ENCODE measurements at places on chromosomes 5 and 9. TPM values are rescaled to one million over a fixed set of nuclear protein-coding genes. Genes with fewer than 3 reads are reported as not detected.

Gene ZFP2
- total RNA-seq, result 2.2 TPM

- H3K4me3 ChIP-seq, result no peak overlapping the region
- peaks cover 4% of the 10 kb centered on the region for H3K27me3 ChIP-seq
- peaks cover 5% of the 10 kb centered on the region for H3K36me3 ChIP-seq
- H3K27ac ChIP-seq, result no peak overlapping the region
- peaks cover under 1% of the 10 kb centered on the region for H3K4me1 ChIP-seq
- no peak for DNase-seq
Observed at GRCh38 chr9:127683723-127684122, 23.1 kb upstream of the CFAP157 start.

DNA sequence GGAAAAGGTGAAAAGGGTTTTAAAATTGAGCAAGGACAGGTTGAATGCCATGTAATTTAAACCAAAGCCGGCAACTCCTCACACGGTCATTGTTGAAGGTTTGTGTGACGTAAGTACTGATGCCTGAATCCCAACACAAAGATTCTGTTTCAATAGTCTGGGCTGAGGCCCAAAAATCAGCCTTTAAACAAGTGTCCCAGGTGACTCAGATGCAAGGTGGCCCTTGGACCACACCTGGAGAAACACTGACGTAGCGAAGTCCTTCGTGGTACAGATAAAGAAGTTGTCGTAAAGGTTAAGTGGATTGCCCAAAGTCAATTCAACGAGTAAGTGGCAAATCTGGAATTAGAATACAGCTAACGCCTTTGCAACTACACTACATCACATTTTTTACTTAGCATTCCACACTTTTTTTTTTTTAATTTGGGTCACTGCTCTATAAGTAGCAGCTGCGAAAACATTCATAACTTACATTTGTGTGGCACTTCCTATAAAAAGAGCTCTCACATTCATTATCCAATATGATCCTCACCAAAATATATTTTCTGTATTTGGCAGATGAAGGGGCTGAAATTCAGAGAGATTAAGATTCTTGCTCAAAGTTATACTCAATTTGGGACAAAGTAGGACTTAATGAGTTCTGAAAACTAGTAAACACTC lies 111.3 kb downstream of the LPAR1 start:
- no peaks in the 10 kb centered on the region for H3K27me3 ChIP-seq
- no peak overlapping the region for H3K27ac ChIP-seq
- DNase-seq, result no peak

- DNase-seq, result no peak
- peaks cover 4% of the 10 kb centered on the region for H3K27me3 ChIP-seq
- no peak overlapping the region for H3K27ac ChIP-seq
- no peak overlapping the region for H3K4me3 ChIP-seq
Observed at GRCh38 chr5:150052956-150053712, 33.2 kb downstream of the CSF1R start.

Gene WDR38
- total RNA-seq, result not detected

DNA sequence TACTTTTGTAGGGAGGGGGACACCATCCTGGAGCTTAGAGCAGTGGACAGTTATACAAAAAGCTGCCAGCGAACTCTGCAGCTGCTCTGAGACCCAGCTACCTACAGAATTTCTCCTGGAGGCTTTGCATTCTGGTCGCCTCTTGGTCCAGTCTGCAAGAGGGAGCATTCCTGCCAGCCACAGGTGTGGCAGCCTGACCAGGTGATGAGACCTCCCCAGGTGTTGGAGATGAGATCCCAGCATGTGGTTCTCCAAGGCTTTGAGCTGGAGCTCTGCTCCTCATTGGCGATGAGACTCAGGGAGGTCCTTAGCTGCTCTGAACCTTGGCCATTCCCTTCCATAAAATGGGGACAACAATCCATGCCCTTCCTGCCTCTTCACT lies 69.3 kb downstream of the RGS3 start:
- peaks cover 41% of the 10 kb centered on the region for H3K4me1 ChIP-seq
- DNase-seq, result no peak
- peaks cover 6% of the 10 kb centered on the region for H3K36me3 ChIP-seq
- peaks cover 5% of the 10 kb centered on the region for H3K27me3 ChIP-seq
- no peak overlapping the region for H3K27ac ChIP-seq
- H3K4me3 ChIP-seq, result no peak overlapping the region

GRCh38 chr9:71830153-71830552 lies 61.8 kb upstream of the CEMIP2 start:
- no peak for DNase-seq
- H3K4me1 ChIP-seq, result no peaks in the 10 kb centered on the region
- H3K4me3 ChIP-seq, result no peak overlapping the region
- H3K27ac ChIP-seq, result no peak overlapping the region
- H3K27me3 ChIP-seq, result no peaks in the 10 kb centered on the region

DNA sequence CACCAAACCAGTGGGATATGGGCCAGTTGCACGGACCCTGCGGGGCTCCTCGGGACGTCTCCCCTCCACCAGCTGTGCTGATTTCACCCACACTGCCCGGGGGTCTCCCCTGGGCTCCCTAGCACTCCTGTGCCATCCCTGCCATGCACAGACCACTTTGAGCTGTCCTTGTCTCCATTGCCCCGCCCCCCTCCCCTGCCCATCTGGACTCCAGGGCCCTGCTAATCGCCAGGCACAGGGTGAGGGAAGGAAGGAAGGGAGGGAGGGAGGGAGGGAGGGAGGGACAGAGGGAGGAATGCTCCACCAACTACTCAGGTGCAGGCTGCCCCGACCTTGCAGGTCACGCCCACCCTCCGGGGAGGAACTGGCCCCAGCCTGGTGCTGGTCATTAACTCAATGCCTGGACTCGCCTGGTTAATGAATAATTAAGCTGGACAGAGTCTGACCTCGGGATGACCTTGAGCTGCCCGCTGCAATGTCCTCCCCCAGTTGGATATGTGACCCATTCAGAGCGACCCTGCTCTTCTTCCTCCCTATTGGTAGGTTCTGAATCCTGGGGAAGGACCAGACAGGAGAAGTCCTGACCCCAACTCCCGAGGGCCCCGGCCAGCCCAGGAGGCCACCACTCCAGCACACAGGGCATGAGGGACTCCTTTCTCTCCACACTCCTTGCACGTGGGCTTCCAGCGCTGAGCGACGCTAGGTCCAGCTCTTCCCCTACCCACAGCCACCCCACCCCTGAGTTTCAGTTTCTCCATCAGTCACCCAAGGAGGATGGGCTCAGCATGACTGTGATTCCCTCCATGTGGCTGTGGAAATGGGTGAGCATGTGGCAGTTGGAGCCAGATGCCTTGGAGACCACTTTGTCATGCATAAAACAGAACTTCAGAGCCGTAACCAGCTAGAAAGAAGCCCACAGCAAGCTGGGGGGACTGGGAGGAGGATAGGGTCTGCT lies 62.1 kb downstream of the C9orf50 start:
- peak overlapping the region; percentile 63 for H3K4me3 ChIP-seq
- no peaks in the 10 kb centered on the region for H3K36me3 ChIP-seq
- peak overlapping the region; percentile 40 for H3K27ac ChIP-seq
- DNase-seq, result no peak
- H3K4me1 ChIP-seq, result peaks cover 30% of the 10 kb centered on the region

GRCh38 chr5:10424124-10424731 lies 17.5 kb upstream of the ROPN1L start:
- H3K4me3 ChIP-seq, result no peak overlapping the region
- H3K36me3 ChIP-seq, result no peaks in the 10 kb centered on the region
- DNase-seq, result peak; percentile 37
- H3K27me3 ChIP-seq, result peaks cover 4% of the 10 kb centered on the region

GRCh38 chr9:91208837-91209236 lies 152.9 kb downstream of the AUH start:
- H3K4me1 ChIP-seq, result no peaks in the 10 kb centered on the region
- H3K27me3 ChIP-seq, result no peaks in the 10 kb centered on the region
- peaks cover 6% of the 10 kb centered on the region for H3K36me3 ChIP-seq

Gene FOXD4L5
- total RNA-seq, result not detected

DNA sequence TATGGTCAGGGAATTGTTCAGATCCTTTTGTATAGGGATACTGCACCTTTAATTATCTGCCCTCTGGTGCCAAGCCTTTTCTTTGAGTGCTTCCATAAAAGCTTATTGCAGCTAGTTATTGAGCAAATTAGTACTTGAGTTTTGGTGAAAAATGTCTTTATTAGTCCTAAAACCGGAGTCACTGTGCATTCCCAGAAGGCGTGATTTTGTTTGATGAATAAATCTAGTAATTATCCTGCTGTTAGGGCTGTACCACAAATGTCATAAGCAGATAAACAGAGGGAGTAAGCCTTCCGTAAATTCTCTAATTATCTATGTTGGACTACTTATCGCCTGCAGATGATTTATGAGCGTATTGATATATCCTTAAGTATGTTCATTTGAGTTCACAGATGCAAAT lies 620.7 kb upstream of the ARRDC3 start:
- DNase-seq, result no peak
- no peak overlapping the region for H3K27ac ChIP-seq
- H3K4me3 ChIP-seq, result no peak overlapping the region
- H3K36me3 ChIP-seq, result no peaks in the 10 kb centered on the region
- H3K4me1 ChIP-seq, result no peaks in the 10 kb centered on the region

Gene ADAMTS6
- total RNA-seq, result 2.1 TPM

GRCh38 chr9:8857068-8857925 lies 1057.7 kb upstream of the DMAC1 start:
- H3K27me3 ChIP-seq, result peaks cover 24% of the 10 kb centered on the region
- H3K4me3 ChIP-seq, result peak overlapping the region; percentile 94
- no peaks in the 10 kb centered on the region for H3K36me3 ChIP-seq
- peaks cover 44% of the 10 kb centered on the region for H3K4me1 ChIP-seq
- DNase-seq, result no peak

DNA sequence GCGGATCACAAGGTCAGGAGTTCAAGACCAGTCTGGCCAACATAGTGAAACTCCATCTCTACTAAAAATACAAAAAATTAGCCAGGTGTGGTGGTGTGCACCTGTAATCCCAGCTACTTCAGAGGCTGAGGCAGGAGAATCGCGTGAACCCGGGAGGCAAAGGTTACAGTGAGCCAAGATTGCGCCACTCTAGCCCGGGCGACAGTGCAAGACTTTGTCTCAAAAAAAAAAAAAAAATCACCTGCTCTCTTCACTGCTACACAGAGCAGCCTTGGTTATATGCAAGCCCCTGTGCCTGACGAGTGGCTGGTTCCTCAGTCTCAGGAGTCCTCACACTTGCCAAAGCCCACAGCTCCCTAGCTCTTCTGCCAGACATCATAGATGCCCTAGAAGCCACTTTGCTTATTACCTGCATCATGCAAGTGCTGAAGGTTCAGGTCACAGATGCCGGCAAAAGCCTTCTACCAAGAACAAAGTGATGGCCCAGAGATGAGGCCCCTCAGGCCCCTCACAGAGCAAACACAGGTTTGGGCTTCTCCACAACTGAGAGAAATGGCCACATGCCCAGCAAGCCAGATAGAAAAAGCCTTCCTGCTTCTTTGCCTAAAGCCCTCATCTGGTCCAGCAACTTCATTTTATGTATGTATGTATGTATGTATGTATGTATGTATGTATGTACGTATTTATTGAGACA lies 176.4 kb downstream of the AUH start:
- DNase-seq, result no peak
- peaks cover 2% of the 10 kb centered on the region for H3K27me3 ChIP-seq
- no peak overlapping the region for H3K27ac ChIP-seq
- no peak overlapping the region for H3K4me3 ChIP-seq

Gene ADAMTS13
- total RNA-seq, result 27.9 TPM

Gene GPR150
- total RNA-seq, result not detected

DNA sequence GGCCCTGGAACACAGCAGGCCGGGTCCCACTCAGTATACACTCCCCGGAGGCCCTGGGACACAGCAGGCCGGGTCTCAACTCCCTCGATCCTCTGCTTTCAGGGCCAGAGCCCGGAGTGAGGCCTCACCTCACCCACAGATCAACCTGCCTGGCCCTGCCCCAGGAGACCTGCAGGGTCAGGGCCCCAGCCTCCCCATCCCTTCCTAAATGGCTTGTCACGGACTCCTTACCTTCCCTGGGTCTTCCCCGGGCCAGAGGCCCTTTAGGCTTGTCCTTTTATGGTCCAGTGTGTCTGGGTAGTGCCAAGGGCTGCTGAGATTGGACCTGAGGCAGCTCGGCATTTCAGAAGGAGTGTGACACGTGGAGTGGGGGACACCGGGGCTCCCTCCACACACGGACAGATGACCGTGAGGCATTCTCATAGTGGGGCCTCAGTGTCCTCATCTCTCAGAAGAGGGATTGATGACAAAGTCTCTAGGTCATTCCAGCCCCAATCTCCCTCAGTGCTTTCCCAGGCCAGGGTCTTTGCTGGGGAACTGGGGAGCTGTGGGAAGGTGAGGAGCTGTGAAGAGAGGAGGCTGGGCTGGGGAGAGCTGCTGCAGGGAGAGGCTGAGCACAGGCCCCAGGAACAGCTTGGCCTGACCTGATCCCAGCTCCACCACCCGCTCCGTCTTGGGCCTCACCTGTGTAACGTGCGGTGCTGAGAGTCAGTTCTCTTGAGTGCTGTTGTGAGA lies 18.0 kb upstream of the PLEKHG4B start:
- no peak overlapping the region for H3K27ac ChIP-seq
- no peak for DNase-seq
- H3K36me3 ChIP-seq, result peaks cover 6% of the 10 kb centered on the region
- peaks cover 17% of the 10 kb centered on the region for H3K4me1 ChIP-seq
- H3K27me3 ChIP-seq, result peaks cover 6% of the 10 kb centered on the region

Gene DMXL1
- 24.2 TPM for total RNA-seq

DNA sequence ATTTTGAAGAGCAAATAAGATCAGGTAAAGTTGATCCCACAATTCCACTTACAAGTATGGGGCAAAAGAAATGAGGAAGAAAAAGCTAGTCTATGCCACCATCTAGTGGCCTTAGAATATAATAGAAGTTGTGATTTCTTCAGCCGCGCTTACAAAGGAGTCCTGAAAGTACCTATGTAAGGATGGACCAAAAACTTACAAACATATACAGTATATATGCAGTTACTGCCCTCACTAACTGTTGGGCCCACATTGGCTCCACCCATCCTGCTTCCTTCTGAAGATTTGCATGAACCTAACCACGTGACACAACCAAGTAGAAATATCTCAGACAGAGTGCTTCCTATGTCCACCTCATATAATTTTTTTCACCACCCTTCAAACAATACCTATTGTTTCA lies 11.7 kb upstream of the OR13D1 start:
- peaks cover 1% of the 10 kb centered on the region for H3K27me3 ChIP-seq
- no peaks in the 10 kb centered on the region for H3K4me1 ChIP-seq
- H3K27ac ChIP-seq, result no peak overlapping the region

DNA sequence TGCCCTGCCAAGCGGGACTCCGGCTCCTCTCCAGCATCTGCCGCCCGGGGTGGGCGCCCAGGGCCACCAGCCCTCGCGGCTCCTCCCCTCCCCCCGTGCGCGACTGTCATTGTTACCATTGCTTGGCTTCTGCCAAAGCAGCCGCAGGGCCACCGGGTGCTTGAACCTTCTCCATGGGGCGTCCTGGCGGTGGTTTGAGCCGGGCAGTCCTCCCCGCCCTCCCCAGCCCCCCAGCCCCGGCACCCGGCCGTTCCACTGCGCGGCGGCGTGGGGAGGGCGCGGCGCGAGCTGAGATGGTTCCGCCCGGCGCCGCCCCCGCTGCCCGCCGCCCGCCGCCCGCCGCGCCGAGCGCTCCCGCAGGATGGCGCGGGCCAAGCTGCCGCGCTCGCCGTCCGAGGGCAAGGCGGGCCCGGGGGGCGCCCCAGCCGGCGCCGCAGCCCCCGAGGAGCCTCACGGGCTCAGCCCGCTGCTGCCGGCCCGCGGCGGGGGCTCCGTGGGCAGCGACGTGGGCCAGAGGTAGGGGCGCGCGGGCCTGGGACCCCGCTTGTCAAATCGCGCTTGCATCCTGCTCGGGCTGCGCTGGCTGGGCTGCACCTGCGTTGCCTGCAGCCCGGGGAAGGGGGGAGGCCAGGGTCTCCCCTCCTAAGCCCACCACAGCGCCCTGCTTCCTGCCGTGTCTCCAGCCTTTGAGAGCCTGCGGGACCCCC lies 34.4 kb downstream of the KCNT1 start:
- H3K4me3 ChIP-seq, result no peak overlapping the region
- peaks cover 7% of the 10 kb centered on the region for H3K27me3 ChIP-seq
- H3K36me3 ChIP-seq, result peaks cover 6% of the 10 kb centered on the region
- no peak for DNase-seq
- H3K27ac ChIP-seq, result no peak overlapping the region
